ENCODE measurements at places on chromosomes 12 and 14.

- DNase-seq: no peak
Measured at GRCh38 chr14:26377150-26377549, 220.7 kb downstream of the NOVA1 start.

- DNase-seq: no peak
Measured at GRCh38 chr14:22535916-22536315, 53.1 kb downstream of the DAD1 start.

DNA sequence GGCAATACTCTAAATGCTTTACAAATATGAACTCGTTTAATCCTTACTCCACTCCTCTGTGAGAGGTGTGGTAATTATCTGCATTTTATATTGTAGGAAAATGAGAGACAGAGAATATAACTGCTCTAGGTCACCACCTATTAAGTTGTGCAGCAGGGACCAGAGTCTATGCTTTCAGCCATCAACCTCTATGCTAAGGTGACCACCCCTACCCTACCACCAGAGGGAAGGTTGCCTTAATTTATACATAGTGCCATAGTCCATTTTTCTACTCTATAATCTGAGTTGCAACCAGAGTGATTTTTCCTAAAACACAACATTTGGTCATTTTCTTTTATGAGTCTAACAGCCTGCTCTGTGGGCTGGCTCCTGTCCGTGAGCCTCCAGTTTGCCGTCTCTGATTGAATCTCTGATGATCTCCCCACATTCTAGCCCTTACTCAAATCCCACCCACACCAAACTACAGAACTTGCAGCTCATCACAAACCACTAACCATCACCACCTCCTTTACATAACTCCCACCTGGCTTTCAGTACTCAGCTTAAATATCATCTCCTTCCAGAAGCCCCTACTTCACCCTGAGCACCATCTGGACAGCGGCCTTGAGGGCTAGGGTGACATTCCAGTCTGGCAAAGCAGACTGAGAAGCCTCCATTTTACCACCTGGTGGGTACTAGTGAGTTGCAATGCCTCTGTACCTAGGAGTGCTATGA, 126.6 kb downstream of the PPM1H start:
- no peak for DNase-seq

GRCh38 chr12:89924191-89924590, 215.6 kb upstream of the ATP2B1 start:
- no peak for DNase-seq

DNA sequence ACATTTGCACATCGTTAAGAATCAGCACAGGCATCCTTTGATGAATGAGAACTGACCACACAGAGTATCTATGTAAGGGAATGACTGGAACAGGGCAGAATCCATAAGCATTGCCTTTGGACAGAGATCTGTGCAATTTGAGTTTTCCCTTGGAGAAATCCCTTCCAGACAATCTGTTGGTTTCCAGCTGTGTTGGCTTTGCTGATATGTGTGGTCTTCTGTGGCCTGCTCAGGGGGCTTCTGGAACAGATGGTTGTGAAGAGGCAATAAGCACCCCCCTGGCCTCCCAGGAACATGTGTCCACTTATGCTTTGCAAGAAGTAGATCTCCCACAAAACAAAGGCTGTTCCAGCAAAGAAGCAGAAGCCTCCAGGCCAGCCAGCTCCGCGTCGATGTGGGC, 111.4 kb upstream of the TMEM132C start:
- DNase-seq: no peak

GRCh38 chr14:49052521-49052920, 533.7 kb downstream of the RPS29 start:
- DNase-seq: no peak

- no peak for DNase-seq
Measured at GRCh38 chr14:96362071-96362964, 823 bp downstream of the ATG2B start.

GRCh38 chr14:103100281-103101121, 6.0 kb downstream of the EXOC3L4 start:
- no peak for DNase-seq

- no peak for DNase-seq
Measured at GRCh38 chr14:69048456-69048855, 69.4 kb upstream of the ACTN1 start.

- DNase-seq: no peak
Measured at GRCh38 chr12:68776976-68777610, 30.9 kb upstream of the MDM2 start.

DNA sequence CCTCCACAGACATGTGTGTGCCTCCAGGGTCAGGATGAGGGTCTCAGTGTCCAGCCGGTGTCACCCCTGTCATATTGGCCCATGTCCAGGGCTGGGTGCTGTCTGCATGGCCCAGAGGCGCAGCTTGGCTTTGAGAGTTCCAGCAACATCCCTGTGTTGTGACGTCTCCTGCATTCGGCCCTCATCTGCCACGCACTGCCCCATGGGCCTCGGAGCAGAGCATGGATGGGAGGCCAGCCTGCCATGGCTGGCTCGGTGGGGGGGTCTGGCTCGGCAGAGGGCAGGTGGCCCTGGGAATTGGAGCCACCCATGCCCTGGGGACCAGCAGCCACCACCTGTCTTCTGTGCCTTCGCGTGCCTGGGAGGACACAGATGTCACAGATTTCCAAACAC, 10.8 kb upstream of the TEX22 start:
- DNase-seq: no peak

- DNase-seq: no peak
Measured at GRCh38 chr14:85764822-85765221, 234.9 kb downstream of the FLRT2 start.

Data from pulmonary artery endothelial cell (primary cell).